ENCODE measurements at places on chromosomes 16 and 17. TPM values are rescaled to one million over a fixed set of nuclear protein-coding genes. Genes with fewer than 3 reads are reported as not detected.
A peak's percentile ranks its signal among the peaks of the same experiment; 100 is the strongest.

GRCh38 chr16:56950881-56951771, 10.6 kb upstream of the CETP start:
- ATAC-seq = no peak

- no peak for ATAC-seq
These were observed 33.2 kb downstream of the TUBD1 start for GRCh38 chr17:59859444-59860025.

DNA sequence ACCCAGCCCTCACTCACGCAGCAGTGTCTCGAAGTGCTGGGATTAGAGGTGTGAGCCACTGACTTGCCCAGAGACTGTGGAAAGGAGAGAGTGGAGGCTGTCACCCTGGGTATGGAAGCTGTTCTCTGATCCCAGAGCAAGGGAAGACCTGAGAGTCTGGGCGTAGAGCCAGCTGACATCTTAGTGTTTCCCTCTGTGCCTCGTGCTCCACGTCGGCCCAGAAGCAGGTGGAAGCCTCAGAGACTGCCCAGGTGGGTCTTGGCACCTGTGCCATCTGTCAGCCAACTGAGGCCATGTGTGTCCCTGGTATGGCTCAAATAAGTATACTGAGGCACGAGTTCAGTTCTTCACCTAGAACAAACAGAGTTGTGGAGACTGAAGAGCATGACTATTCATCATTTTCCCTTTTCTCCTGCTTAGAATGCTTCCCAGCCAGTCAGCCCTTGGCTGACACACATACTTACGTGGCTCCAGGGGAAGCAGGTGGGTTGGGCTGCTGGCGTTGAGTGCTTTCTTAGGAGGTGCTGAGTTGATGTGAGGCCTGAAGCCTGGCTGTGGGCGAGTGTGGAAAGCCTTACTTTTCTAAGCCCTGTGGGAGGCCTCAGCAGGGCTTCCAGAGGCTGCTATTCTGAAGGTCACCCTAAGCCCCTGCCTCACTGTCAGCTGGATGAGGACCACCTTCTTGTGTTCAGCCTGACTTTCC, 8.1 kb downstream of the CTRL start:
- ATAC-seq = no peak

DNA sequence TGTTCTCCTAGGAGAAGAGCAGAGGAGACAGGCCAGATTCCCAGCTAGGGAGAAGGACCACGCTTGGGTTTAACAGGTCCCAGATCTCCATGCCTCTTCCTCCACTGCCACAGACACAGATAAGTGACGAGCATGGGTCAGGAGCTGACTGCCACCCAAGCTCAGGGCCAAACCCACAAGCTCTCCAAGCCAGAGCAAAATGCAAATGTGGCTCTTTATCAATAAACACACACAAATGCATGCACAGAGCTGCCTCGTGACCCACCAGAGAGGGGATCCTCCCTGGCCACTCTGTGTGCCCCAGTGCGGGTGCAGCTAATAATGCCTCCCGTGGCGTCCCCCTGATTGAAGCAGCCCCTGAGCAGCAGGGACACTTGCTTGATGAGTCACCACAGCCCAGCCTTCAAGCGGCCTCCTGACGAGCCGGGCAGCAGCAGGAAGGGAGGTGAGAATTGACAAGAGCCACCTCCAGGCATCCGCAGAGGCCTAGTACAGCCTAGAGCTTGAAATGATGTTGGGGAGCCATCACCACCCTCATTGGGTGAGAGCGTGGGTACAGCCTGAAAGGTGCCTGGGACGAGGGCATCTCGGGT, 143.9 kb downstream of the CCDC182 start:
- no peak for ATAC-seq

- ATAC-seq = no peak
These were observed 107.6 kb downstream of the KCNJ2 start for GRCh38 chr17:70276906-70277305.

DNA sequence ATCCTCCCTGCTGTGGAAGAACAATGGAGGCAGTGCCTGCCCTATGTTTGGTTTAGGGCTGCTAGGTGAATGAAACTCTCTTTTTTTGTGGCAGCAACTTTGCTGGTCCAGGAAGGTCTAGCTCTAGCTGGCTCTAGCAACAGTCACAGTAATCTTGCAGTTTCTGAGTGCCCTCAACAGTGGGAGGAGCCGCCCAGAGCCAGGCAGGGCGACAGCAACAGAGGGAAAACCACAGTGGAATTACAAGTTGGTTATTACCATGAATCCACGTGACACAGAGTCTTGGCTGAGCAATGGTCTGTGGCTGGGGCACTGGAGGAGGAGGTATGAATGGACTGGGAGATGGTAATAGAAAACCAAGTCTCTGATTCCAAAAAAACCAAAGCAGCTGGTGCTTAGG, 10.3 kb downstream of the HSPB9 start:
- ATAC-seq = peak; percentile 19

- peak; percentile 55 for ATAC-seq
These were observed 29.7 kb downstream of the FAM222B start for GRCh38 chr17:28812748-28813377.

GRCh38 chr16:81035975-81036750, 521 bp downstream of the ATMIN start:
- ATAC-seq = peak; percentile 64

GRCh38 chr17:35536664-35537171, 760 bp downstream of the SLFN12L start:
- ATAC-seq = no peak

GINS2 gene
- total RNA-seq = 1.4 TPM

HEATR9 gene
- total RNA-seq = not detected

DUS2 gene
- total RNA-seq = 15.0 TPM

ENPP7 gene
- not detected for total RNA-seq

C1QTNF8 gene
- total RNA-seq = not detected

MEFV gene
- total RNA-seq = 3.4 TPM

NOMO2 gene
- 79.9 TPM for total RNA-seq

C16orf74 gene
- 1.9 TPM for total RNA-seq

KCNH4 gene
- 0.16 TPM for total RNA-seq

BRIP1 gene
- 0.15 TPM for total RNA-seq

WNT9B gene
- 0.45 TPM for total RNA-seq
